NCI-H524 treated with DMSO at 0.1 percent for 48 hours (cell line): ENCODE measurements at places on chromosomes 11 and 22.

DNA sequence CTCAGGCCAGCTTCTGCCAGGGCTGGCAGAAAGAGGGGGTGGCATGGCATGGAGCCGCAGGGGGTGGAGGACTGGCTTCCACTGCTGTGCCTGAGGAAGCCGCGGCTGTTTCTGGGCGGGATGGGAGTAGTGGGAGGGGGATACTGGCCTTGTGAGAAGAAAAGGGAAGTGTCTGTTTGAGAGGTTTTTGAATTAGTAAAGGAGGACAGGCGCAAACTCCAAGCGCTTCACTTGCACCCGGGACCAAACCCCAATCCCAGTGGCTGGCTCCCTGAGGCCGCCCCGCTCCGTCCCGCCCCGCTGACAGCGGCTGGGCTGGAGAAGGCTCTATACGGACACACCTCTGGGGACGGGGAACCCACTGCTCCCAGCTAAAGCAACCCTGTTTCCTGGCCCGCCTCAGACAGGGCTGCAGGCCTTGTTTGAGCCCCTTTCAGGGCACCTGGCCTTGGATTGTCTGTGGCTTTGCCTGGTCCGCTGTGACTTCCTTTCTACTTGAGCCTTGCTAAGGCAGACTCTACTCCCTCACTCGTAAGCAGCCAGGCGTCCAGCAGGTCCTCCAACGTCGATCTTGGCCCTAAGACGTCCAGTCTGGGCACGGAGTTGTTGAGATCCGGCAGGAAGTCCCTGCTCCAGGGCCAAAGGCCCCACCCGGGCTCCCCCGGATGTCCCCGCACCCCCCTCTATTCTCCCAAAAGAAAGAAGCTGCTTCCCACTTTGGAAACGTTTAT lies 2.2 kb downstream of the APOA1 start:
- no peak for DNase-seq

- DNase-seq, result no peak
Measured at GRCh38 chr11:20163783-20164481, 3.7 kb upstream of the DBX1 start.

DNA sequence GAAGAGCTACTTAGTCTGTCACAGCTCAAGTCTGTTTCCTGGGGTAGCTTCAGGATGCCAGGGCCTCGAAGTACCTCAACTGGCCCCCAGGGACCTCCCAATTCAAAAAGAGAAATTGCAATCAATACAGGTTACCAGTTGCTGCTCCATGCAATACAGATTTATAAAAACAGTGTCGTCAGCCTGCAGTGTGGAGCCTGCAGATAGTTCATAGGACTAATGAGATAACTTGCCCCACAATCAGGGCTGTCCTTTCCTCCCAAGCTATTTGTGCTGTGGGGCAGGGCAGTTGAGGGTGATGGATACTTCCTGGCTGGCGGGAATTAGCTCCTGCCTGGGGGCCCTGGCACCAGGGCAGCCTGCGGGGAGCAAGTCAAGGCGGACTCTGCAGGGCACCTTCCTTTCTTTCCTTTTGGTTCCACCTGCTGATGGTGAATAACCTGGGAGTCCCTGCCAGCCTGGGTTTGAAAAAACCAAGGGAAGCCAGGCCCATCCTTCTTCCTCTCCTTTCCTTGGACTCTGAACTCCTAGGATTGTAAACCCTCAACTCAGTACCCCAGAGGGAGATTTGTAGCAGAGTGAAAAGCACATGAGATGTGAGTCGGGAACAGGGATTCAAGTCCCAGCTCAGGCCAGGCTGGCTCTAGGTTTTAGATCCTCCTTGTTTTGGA lies 216.6 kb downstream of the CEP164 start:
- DNase-seq, result no peak

DNA sequence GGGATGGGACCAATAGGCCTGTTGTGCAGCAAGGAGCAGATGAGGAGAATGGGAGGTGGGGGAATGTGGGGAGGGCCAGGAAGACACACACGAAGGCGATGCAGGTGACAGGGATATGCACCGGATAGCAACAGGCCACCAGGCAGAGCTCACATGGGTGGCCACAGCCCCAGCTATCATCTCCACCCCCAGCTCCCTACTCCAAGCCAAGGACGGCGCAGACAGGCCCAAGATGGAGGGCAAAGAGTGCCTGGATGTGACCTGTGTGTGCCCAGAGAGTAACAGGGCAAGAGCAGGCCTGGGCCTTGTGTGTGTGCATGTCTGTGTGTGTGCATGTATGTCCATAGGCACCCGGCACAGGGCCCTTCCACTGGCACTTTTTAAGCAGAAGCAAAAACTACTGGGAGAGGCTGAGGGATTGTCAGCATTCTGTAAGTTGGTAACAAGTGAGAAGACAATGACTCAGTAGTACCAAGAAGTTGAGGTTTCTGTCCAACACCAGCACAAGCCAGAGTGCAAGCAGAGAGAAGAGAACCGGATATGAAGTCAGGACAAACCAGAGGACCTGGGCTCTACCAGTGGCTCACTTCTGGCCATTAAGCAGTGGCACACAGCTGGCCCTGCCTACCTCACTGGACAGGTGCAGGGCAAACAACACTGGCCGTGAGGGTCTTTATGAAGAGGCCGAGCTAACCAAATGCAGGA lies 36.4 kb downstream of the NRXN2 start:
- no peak for DNase-seq
